ENCODE measurements at places on chromosomes 12 and 14.
A peak's percentile ranks its signal among the peaks of the same experiment; 100 is the strongest.

- DNase-seq, result no peak
These were observed 107.6 kb downstream of the PLEKHG7 start for GRCh38 chr12:92810370-92810769.

- DNase-seq, result no peak
These were observed 23.1 kb upstream of the TMCC3 start for GRCh38 chr12:94673496-94673895.

DNA sequence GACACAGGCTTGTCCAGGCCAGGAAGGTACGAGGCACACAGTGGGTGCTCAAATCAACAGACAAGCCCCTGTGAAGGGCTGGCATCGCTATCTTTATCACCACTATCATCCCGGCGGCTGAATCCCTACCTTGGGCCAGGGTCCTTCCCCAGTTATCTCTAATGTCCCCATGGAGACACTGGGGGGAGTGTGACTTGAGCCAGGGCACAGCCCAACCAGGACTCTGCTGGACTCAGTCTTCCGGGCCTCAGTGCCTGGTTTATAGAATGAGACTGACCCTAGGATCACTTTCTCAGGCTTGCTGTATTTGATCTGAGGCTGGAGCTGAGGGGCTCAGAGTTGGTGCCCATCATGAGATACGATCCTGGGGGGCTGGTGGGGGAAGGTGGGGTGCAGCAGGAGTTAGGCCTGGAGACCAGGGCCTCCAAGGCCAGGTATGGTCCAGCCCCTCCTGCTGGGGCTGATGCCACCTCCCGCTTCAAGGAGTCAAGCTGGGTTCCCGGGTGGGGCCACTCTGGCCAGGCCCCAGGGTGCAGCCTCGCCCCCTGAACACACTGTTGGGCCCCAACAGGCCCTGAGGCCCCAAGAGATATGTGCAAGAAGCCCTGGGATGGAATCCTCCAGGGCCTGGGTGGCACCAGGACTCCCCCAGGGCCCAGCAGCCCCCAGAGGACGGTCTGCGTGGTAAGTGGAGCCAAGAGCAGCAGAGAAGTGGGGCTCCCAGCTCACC, 11.8 kb downstream of the BEGAIN start:
- DNase-seq, result no peak

DNA sequence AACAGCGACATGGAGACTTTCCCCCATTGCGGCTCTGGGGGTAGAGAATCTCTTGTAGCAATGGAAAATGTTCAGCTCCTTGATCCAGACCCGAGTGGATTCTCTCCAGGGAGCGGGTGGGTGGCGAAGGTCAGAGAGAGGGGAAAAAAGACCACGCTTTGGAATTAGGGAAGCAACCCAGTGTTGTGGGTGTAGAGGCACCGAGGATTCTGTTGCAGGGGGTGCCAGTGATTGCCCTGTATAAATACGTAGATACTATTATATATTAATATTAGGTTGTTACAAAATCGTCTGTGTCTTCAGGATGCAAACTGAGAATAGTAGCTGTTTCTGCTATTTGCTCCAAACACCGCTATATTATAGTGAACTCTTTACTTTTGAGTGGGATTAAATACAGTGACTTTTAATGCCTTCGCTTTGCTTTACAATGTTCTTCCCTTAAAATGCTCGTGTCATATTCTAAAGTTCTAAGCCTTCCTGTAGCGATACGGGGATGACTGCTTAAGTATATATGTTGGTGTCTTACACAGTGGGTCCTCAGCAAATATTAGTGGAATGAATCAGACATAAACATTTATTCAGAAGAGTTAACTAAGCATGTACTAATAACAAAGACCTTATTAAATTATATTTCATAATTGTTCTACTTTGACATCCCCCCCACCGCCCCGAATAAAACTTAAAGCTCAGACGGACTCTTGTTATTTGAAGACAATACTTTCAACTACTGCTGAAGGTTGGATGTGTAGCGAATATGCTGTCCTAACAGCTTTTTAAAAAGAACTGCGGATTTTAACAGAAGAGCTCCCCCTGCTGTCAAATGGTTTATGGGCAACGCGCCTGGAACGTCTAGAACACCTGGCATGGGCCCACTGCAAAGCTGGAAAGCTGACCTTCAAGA, 136.4 kb upstream of the KRAS start:
- peak; percentile 56 for DNase-seq

- no peak for DNase-seq
These were observed 45.6 kb downstream of the MSRB3 start for GRCh38 chr12:65324056-65324455.

- DNase-seq, result no peak
These were observed 128.5 kb downstream of the PHETA1 start for GRCh38 chr12:111240374-111240773.

Data from activated CD8-positive, alpha-beta memory T cell treated with anti-CD3 and anti-CD28 coated beads for 4 hours (primary cell).